ENCODE measurements at places on chromosomes 16 and 17.

- no peak for DNase-seq
Measured at GRCh38 chr17:30091121-30091670, 25.4 kb upstream of the NSRP1 start.

- DNase-seq = no peak
Measured at GRCh38 chr17:42806249-42806648, 7.6 kb downstream of the CNTD1 start.

DNA sequence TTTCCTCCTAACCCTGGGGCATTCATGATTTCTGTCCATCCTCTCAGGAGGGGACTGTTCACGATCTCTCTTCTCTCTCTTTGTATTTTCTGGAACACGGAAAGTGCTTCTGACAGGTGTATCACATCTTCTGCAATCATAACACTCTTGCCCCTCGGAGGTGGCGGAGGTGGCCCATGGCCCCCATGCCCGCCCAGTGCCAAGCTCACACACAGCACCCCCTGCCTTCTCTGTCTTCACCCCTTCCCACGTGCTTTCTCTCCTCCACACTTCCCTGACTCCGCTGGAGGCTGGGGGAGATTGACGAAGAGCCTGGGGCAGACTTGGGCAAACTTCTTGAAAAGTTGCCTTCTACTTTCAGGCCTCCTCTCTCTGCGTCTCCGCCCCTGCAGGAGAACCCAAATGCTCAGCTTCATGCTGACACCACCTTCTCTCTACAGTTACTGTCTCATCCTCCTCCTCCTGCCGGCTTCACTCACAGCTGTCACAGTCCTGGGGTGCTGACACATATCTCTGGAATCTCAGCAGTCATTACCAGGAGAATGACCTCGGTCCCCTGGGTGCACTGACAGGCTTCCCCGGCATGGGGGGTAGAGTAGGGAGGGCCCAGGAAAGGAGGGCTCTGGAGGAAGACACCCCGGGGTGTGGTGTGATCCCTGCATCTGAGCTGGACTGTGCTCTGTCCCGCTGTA is 127.1 kb downstream of the ENGASE start:
- no peak for DNase-seq

DNA sequence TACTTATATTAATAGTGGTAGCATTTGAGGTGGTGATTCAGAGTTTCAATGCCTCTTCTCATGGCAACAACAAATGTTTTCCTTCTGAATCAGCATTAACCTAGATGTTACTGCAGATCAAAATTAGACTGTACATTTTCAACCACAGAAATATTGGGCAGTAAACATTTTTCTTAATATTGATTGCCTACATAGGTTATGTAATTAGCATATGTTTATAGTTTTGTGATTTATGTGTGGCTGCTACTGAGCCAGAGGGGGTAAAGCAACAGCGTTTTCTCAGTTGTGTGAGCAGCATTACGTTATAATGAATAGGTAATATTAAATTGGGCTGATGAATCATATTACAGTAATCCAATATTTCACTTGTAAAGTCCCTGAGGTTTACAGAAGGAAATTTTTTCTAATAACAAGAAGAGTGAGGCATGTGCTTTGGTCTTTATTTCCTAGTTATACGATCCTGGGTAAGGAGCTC is 18.8 kb upstream of the BMERB1 start:
- no peak for DNase-seq

DNA sequence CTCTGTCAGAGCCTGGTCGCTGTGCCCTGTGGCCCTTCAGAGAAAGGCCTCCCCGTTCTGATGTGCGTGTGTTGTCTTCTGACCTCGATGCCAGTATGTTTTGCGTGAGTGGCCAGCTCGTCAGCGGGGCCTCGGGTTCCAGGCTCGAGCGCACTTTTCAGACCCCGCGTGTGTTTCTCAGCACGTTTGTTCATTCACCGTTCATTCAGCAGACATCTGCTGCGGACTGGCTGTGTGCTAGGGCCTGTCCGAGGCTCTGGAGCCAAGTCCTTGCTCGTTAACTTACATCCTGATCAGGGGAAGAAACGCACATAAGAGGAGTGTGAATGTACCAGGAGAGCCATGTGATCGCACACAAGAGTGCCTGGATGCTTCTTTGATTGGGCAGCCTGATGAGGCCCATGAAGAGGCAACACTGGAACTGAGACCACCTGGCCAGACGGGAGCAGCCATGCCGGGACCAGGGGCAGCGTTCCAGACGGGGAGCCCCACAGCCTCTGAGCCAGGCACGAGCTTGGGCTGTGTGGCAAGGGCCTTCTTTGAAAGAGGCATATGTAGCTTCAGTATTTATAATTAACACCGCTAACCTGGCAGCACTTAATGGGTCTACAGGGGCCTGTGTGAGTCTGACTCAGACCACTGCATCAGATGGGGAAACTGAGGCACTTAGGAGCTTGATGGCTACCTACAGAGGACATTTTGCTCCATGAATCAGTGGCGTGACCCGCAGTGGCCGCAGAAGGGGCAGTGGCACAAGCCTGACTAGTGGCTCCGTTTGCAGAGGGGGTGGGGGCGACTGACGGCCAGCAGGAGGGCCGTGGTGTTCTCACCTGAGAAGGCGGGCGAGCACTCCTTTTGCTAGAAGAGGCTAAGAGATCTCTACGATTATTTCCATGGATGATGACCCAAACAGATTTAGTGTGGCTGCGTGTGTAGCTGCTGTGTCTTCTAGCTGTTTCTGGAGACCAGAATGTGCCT is 187.9 kb upstream of the CHMP6 start:
- no peak for DNase-seq

- no peak for DNase-seq
Measured at GRCh38 chr17:79465681-79466025, 145.2 kb downstream of the RBFOX3 start.

DNA sequence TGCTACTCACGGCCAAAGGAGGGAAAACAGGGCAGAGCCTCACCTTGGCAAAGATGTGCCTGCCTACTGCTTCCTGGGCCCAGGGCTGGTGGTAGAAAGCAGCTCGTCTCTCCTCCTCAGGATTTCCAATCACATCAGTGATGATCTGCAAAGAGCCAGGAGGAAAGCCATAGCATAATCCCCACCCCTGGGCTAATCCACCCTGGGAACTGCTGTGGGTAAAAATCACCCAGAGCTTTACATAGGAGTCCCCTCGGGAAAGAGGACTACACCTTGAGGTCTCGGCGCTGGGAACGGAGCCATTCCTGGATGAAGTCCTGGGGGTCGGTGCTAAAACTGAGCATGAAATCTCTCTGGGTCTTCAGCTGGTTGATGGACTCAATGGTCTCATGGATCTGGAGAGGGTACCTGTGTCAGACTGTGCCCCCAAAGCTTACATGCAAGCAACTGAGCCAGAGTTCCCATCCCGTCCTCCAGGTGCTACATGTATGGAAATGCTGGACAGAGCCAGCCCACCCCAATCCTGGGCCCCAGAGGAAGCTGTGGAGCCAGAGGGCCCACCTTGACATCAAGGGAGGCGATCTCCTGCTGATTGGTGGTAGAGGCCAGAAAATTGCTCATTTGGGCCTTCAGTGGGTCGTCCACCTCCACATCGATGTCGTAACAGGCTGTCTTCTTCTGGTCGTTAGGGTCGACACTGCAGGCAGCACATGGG is 5.7 kb upstream of the FTSJ3 start:
- no peak for DNase-seq

DNA sequence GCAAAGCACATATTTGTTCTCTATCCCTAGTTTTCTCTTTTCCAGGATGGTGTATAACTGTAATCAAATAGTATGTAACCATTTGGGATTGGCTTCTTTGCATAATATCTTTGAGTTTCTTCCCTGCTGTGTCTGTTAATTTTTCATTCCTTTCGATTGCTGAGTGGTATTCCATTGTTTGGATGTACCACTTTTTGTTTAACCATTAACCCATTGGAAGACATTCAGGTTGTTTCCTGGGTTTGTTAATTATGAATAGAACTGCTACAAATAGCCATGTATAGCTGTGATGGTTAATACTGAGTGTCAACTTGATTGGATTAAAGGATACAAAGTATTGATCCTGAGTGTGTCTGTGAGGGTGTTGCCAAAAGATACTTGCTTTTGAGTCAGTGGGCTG is 4.6 kb upstream of the SLFN13 start:
- no peak for DNase-seq

GRCh38 chr17:38748149-38748891 is at the start of gene PCGF2:
Gene PCGF2, minus strand, starts transcription at chr17:38748336. Its CDS starts 7,934 bp downstream, at chr17:38740402.
- DNase-seq = peak; percentile 94

DNA sequence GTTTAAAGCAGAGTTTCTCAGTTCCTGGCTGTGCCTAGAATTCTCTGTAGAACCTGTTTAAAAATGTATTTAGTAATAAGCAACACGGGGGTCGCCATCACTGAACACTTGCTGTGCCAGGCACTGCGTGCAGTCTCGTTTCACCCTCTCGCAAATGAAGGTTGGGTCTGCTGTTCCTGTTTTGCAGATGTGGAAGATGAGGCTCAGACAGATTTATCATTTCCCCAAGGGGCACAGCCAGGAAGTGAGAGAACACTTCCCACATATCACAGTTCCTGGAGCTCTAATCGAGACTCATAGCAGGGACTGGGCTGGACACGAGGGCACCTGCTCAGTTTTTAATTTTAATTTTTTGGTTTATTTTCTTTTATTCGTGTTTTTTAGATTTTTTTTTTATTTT is 122.7 kb downstream of the ABCC6 start:
- no peak for DNase-seq

- no peak for DNase-seq
Measured at GRCh38 chr16:65884018-65884417, 482.5 kb upstream of the CDH5 start.

DNA sequence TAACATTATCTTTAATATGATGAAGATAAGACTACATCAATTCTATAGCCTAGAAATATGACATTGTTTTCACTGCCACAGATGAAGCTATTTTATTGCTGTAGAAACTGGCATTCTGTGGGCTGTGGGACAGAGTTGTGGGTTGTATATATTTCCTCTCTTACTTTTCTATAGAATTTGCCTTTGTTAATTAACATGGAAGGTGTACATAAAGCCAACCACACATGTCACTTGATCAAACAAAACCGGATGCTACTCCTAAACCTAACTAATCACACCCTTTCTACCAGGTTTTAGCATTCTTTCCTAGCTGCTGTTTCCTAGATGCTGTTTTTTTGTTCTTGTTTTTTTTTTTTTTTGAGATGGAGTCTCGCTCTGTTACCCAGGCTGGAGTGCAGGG is 81.2 kb upstream of the ATP2A3 start:
- no peak for DNase-seq

DNA sequence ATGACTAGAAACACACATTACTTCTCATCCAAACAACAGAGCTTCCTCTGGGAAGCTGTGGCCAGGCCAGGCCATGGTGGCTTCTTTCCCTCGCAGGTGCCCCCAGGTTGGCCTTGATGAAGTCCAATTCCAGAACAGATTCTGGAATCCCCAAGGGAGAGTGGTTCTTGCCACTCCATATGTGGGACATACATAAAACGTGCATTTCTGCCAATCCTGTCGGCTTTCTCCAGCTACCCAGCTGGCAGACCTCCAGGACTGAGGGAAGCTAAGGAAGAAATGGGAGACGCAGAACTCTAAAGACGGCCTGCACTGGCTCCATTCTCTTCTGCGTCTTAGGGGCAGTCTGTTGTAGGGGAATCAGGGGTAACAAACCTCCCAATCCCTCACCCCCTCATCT is 219.2 kb upstream of the CDH5 start:
- no peak for DNase-seq

DNA sequence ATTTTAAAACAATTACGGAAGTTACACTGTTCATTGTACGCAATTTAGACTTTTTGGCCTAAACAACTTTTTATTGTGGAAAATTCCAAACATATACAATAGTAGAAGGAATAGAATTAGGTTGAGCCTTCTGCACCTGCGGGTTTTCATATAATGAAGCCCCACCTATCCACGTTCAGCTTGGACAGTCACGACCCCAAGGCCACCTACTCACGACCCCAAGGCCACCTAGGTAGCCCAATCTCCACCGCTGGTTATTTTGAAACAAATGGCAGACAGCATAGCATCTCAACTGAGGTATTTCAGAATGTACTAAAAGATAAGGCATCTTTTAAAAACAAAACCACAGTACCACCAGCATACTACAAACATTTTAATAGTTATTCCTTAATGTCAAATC is 631 bp downstream of the NLRC5 start:
- DNase-seq = no peak

GRCh38 chr17:76076146-76076764 is 1.7 kb downstream of the GALR2 start:
- no peak for DNase-seq

DNA sequence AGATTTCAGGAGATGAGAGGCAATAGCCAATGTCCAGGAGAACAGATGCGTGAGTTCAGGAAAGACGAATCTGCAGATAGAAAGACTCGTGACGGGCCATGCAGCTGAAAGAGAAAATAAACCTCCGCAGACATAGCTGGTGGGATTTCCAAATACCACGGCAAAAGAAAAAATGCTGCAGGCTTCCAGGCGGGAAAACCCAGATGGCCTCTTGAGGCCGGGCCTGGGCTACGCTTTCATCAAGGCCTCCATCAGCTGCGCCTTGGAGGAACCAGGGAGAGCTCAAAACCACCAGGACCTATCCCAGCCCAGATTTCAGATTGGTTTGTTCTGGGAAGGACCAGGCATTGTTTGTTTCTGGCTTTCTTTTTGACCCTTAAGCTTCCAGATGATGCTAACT is 16.7 kb downstream of the CCDC40 start:
- no peak for DNase-seq

GRCh38 chr17:44830359-44831288 is 537 bp upstream of the GJC1 start:
- DNase-seq = peak; percentile 74

GRCh38 chr17:49029801-49030200 is 32.6 kb downstream of the IGF2BP1 start:
- DNase-seq = no peak

GRCh38 chr17:27906623-27907022 is 13.5 kb upstream of the LYRM9 start:
- no peak for DNase-seq

- no peak for DNase-seq
Measured at GRCh38 chr16:10226987-10227306, 44.7 kb upstream of the GRIN2A start.

GRCh38 chr16:81410643-81411293 is 33.8 kb upstream of the CMIP start:
- DNase-seq = no peak

- no peak for DNase-seq
Measured at GRCh38 chr16:55282441-55282840, 41.6 kb upstream of the IRX6 start.

DNA sequence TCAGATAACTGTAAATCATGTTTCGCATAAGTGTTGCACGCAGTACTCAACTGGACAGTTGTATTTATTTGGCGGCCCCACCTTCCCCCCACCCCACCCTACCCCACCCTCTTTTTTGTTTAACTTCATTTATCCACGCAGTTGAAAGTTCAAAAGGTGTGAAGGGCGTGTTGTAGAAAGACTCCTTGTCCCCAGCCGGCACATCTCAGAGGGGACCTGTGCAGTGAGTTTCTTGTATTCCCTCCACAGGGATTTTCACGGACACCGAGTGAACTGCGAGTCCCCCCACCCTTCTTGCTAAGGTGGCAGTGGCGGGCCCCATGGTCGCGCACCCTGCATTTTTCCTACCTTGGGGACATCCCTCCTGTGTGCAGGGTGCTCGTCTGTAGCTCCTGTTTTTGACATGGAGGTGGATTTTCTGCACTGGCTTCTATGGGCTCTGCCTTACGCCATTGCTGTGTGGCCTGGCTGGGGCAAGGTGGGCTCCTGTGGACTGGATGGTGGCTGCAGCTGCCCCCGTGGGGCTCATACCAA is 36.2 kb downstream of the ADCY7 start:
- DNase-seq = peak; percentile 27

GRCh38 chr16:617855-618254 is 12.9 kb upstream of the WFIKKN1 start:
- DNase-seq = peak; percentile 57

Measured in sigmoid colon (tissue), 7 donors.